Head of caudate nucleus (tissue), 42 donors: ENCODE measurements at places on chromosomes 7 and 10.
A peak's percentile ranks its signal among the peaks of the same experiment; 100 is the strongest.

DNA sequence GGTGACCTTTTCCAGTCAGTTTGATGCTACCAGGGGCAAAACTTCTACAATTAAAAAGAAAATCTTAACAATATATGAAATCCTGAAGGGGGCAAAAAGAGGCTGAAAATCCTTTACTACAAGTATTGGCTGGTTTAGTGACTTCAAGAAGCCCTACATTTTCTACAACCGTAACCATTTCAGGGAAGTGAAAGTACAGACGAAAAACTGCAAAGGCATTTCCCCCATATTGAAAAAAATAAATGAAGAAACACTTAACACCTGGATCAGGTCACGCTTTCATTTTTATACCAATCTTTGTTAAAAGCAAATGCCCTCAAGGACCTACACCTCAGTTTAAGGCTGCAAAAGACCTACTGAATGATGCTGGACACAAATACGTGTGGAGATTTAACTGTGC is 38.6 kb downstream of the IL6 start:
- DNase-seq, result no peak

DNA sequence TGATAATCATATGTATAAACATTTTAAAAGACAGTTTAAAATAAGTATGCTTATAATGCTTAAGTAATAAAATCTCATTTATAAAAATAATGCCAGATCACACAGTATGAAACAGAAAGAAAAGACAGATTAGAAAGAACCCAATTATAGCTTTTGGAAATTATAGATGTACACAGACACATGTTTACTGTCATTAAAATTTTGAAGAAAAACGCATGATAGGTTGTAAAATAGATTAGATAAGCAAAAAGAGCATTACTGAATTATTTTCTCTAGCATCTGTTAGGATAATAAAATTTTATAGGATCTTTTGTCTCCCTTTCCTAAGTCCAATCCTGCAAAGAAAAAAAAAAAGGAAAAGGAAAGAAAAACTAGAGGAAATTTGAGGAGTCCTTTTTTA is 1107.3 kb upstream of the LRRN3 start:
- DNase-seq, result no peak

GRCh38 chr7:326809-327232 is 36.9 kb downstream of the FOXL3 start:
- DNase-seq, result no peak

GRCh38 chr10:16996530-16996964 is 133.1 kb downstream of the CUBN start:
- DNase-seq, result no peak

DNA sequence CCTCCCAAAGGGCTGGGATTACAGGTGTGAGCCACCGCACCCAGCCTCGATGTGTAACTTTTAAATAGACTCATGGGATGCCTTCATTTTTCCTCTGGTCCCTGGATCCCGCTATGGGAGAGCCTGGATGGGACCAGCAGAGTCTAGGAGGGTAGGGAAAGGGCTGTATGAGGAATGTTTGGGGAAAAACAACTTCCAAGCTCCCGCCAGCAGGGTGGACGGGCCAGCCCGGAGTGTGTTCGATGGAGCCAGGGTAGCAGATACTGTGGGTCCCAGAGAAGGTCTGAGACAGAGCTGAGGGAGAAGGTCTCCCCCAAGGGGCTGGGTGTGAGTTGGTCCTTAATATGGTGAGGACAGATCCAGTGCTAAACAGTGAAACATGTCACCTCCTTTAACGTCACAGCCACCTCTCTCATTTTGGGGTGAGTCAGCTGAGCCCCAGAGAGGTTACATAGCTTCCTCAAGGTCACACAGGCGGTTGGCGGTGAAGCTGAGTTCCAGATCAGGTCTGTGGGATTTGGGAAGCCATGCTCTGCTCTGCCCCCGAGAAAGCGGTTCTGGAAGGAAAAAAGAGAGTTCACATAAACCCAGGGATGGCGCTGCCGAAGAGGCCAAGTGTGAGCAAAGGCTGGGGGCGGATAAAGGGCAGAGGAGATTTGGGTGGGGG is 66.4 kb downstream of the MYL10 start:
- no peak for DNase-seq

GRCh38 chr7:5557920-5558401 is 134.3 kb upstream of the TNRC18 start:
- DNase-seq, result peak; percentile 59

GRCh38 chr7:146185844-146186243 is 69.2 kb downstream of the CNTNAP2 start:
- no peak for DNase-seq

DNA sequence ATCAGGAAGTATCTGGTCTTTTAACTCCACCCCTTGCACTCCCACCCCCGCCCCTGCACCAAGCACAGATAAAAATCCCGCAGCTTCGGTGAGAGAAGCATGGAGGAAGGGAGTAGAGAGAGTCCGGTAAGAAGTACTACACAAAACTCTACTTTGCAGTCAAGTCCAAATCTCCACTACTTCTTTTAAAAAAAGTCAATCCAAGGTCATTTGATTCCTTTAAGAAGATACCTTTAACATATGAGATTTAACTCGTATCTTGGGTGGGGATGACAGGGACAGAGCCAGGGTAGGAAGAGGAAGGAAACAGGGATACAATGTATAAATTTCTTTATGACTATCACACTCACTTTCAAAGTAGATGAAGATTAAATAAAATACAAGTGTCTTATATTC is 132.1 kb downstream of the NRBF2 start:
- DNase-seq, result peak; percentile 37

DNA sequence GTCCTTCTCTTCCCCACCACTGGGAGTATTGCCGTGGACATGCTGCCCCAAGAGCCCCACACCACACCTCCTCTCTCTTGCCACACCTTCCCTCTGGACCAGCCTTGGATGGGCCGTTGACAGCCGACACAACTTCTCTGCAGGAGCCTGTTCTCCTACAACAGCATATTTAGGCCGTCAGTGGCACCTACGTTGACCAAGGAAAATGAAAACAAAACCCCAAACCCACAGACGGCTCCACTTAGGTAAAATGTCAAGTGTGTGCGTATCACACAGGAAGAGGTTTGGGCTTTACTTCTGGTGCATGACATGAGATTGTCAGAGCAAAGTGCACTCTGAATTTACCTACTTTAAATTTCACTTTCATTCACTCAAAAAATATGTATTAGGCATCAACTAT is 246.6 kb downstream of the ZMYND11 start:
- no peak for DNase-seq

DNA sequence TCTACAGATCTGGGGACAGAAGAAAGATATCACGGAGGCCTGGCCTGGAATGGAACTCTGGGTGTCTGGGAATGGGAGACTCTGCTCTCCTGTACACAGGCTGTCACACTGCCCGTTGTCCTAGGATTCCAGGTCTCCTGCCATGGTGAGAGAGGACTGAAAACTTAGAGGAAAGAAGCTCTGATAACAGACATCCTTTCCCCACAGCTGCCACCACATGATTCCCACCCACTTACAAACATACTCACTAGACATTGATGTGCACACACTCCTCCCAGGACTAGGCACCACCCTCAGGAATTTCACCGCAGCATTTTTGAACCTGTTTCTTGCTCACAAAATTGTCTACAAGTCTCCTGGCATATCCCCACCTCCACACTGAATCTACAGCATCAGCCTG is 5.7 kb downstream of the ZNF92 start:
- peak; percentile 63 for DNase-seq

GRCh38 chr10:4663162-4663992 is 162.6 kb upstream of the AKR1E2 start:
- DNase-seq, result no peak

GRCh38 chr10:21180604-21181003 is 283.5 kb upstream of the NEBL start:
- DNase-seq, result no peak

DNA sequence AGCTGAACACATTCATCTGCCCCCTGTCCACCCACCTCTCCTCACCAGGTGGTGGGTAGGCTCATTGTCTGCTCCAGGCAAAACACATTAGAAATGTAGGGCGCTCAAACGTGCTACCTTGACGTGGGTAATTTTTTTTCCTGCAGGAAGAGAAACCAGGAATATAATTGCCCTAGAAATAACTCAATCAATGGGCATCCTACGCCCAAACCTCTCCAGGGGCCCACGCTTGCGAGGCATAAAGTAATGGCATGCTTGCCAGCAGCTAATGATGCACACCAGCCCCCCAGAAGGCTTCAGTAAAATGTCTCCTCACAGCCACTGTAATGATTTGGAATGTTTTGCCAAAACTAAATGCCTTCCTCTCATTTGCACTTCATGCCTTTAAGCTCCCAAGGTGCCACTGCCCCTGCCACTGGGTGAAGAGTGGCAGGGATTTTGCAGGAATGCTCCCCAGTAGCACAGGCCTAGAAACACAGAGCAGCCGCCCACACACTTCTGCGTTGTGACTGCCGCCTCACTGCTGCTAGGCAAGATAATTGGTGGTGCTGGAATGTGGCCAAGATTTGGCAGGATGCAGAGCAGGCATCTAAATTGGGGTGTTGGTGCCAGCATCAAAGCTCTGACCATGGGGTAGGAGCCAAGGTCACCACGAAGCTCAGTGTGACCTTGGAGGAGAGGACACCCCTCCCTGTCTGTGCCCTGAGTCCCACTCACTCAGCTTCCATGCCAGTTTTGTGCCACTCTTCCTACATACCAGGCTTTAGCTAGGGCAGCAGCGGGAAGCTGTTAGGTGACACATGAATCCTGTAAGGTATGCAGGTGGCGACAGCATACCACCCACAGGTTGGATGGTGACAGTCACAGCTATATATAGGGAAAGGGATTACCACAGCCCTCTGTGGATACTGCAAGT is 48.7 kb upstream of the PPP1R3C start:
- DNase-seq, result peak; percentile 71

GRCh38 chr10:36096576-36096975 is 454.5 kb upstream of the FZD8 start:
- no peak for DNase-seq

- DNase-seq, result no peak
Observed at GRCh38 chr10:69489506-69490090, 38.3 kb downstream of the TSPAN15 start.

DNA sequence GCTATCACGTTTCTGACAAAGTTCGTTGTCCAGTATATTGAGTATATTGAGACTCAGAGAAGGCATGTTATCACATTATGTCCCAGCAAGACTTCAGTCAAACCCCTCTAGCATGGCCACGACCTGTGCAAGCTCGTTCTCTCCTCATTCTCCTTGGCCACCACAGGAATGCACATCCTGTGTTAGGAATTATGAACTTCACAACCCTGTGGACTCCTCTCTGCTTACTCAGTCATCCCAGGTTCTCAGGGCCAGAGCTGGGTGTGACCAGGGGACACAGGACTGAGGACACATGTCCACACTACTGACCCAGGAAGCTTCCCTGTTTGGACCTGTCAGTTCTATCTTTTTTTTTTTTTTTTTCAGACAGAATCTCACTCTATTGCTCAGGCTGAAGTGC is 4.4 kb downstream of the SH2D4B start:
- DNase-seq, result no peak

DNA sequence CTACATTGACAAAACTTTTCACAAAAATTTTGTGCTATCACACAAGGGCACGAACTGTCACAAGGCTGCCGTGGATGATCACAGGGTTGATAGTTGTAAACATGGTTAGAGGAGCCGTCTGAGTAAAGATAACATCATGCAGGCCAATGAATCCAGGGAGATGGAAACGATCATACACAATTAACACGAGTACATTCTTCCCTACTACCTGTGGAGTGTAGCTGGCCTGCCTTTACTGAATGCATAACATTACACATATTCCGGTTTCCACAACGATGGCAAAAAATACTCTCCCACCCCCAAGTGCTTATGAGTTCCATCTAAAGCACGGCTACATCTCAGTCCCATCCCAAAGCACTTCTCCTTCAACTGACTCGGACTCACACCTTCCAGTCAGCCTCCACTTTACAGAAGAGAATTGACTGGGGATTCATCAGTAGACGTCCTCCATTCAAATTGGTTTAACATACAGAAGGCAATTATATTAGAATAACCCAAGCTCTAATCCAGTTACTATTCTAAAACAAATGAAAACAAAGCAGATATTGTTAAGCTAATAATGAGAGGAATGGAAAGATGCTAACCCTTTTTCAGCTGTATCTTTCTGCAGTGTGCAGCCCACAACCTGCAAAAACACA is 69.0 kb downstream of the EZH2 start:
- no peak for DNase-seq

GRCh38 chr7:78912781-78913180 is 540.7 kb downstream of the MAGI2 start:
- DNase-seq, result no peak

DNA sequence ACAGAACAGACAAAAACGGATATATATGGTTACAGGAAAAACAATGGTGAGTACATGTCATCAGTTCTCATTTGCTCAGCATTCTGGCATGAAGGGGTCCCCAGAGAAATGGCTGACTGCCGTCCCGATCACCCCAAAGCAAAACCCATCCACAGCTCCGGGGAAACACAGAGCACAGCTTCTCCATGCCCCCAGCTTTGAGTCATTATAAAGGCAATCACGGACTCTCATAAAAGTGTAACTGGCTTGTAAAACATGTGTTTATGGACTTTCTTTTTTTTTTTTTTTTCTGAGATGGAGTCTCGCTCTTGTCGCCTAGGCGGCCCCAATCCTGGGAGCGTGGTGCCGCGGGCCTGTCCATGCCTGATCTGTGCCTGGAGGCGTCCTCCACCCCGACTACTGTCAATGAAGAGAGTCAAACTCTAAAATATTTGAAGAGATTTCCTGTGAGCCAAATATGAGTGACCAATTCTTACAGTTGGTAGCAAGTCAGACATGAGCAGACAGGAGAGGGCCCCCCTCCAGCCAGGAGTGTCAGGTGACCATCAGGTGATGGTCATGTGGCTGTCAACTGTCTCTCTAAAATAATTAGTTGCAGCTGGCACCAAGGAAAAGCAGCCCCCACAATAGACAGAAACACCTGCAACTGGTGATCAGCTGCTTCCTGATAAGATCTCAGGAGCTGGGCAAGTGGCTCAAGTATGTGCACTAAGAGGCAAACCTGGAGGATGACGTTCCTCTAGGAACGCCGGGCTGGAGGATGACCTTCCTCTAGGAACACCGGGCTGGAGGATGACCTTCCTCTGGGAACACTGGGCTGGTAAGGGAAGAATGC is 21.7 kb upstream of the NOM1 start:
- DNase-seq, result no peak

DNA sequence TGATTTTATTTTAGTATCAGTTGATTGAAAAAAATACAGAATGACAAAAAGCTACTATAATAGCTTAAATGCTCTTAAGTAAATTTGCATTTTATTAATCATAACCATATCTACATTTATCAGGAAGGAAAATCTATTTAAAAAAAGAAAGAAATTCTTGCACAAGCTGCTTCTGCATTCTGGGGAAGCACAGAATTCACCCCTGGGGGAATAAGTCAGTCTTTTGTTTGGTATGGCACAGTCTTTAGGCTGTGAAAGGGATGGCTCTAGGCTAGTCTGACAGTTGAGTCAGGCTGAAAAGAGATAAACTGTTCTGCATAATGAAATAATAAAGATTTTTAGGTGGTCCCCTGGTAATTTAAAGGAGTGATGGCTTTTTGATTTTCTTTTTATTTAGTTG is 37.9 kb downstream of the HTR7 start:
- DNase-seq, result no peak

DNA sequence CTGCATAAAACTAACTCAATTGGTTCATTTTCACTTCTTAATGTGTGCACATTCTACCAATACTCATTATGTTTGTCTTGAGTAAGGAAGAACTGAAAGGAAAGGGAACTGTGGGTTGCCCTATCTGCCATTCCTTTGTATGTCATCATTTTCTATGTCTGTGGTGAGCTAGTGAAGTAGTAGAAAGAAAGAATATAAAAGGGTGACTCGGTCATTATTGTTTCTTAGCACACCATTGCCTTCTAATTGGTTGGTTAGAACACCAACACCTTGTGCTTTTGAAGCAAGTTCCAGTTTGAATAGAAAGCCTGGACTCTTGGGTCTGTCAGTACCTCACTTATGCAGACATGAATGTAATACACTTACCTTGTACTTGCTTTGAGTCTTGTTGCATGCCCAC is 64.3 kb upstream of the MDFIC start:
- no peak for DNase-seq
